ENCODE measurements at places on chromosomes 3 and 15. TPM values are rescaled to one million over a fixed set of nuclear protein-coding genes. Genes with fewer than 3 reads are reported as not detected.

GRCh38 chr3:194255252-194256039 is 95.7 kb downstream of the CPN2 start:
- peak; percentile 91 for DNase-seq

- DNase-seq = no peak
Observed at GRCh38 chr3:177889161-177889560, 647.1 kb upstream of the KCNMB2 start.

GRCh38 chr3:81743096-81744025 is 18.1 kb downstream of the GBE1 start:
- DNase-seq = no peak

GRCh38 chr3:10883478-10884234 is 67.6 kb downstream of the SLC6A11 start:
- no peak for DNase-seq

DNA sequence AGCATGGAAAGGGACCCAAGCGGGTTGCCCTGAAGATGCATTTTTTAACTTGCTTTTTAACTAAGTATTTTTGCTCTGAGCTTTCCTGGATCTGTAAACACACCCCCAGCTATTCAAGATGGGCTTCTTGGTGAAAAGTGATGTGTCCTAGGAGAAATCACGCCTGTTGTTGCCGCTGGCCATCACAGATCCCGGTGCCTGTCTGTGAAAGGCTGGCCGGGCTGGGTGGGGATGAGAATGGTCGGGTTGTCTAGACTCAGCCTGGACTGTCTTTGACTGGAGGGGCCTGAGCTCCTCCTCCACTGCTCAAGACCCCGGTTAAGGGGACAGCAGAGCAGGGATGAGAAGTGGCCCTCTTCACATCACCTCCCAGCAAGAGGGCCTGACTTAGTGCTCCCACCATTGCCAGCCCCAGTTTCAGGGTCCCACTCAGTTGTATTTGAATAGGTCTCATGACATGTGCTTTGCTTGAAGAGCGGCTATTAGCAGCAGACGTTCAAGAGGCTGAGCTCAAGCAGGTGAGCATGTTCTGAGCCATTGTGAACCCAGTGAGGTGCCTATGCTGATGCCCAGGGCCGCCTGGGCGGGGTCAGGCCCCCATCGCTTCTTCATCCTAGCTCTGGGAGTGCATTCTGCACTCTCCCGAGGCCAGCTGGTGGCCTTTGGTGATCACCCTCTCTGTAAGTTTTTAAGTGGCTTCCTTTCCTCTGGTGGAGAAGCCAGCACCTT is 79.9 kb downstream of the IGF1R start:
- DNase-seq = no peak

DNA sequence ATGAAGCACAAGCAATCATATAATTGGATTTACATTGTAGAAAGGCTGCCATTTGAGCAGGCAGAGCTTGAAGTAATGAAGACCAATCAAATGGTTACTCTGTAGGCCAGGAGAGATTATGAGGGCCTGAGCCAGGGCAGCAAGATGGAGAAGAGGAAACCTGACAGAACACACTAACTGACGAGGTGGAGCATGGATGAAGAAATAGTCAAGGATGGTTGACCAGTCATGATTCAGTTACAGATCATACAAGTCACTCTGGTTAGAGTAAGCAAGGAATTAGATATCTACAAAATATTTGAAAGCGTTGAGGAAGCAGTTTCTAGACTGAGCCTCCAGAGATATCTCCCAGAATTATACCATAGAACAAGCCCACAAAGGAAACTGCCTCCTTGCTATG is 101.8 kb upstream of the THSD4 start:
- no peak for DNase-seq

DNA sequence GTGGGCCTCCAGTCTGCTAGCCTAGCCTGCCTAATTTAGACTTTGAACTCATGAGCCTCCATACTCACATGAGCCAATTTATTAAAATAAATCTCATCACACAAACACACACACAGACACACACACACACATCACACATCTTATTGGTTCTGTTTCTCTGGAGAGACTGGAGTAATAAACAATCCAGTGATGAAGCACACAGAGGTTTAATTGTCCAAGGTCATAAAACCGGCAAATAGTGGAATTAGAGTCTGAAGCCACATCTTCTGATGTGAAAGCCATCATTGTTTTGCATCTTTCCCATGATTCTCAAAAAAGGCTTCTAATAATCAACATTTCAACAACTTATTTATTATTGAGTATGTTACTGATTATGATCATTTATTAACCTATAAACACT is 249.4 kb upstream of the KCNH8 start:
- DNase-seq = no peak

DNA sequence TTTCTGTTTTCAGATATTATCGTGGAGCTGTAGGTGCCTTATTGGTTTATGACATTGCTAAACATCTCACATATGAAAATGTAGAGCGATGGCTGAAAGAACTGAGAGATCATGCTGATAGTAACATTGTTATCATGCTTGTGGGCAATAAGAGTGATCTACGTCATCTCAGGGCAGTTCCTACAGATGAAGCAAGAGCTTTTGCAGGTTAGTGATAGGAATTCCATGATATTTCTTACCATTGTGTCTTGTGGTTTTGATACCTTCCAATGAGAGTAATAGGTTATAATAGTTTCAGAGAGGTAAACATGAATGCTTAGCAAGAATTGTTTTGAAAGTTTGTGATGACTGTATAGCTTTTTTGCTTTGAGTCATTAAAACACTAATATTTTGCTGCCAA is 8.5 kb downstream of the RAB11A start:
- no peak for DNase-seq

- no peak for DNase-seq
Observed at GRCh38 chr3:154023148-154023547, 98.0 kb upstream of the ARHGEF26 start.

DNA sequence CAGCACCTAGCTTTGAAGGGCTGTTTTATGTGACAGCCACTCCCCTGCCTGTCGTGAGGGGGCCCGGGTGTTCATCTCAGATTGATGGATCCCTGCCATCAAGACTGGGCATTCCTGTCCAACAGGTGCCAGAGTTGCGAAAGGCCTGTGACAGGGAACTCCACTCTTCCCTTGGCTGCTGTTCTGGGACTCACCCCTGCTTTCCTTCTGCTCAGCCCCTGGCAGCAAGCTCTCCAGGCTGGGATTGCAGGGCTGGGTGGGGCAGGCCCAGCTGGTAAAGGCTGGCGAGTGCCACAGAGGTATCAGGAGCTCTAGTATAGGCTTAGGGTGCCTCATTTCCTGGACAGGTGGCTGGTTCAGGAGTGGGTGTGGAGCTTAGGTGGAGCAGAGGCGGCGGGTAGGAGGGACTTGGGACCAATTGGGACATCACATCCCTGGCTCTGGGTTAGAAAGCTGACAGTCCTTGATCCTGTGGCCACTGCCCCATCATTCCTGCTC is at the start of gene PLA2G4B:
PLA2G4B (plus strand) TSS at position 448 of the 498 bp plus-strand sequence. CDS start 67 bp downstream, outside the sequence.
- no peak for DNase-seq

DNA sequence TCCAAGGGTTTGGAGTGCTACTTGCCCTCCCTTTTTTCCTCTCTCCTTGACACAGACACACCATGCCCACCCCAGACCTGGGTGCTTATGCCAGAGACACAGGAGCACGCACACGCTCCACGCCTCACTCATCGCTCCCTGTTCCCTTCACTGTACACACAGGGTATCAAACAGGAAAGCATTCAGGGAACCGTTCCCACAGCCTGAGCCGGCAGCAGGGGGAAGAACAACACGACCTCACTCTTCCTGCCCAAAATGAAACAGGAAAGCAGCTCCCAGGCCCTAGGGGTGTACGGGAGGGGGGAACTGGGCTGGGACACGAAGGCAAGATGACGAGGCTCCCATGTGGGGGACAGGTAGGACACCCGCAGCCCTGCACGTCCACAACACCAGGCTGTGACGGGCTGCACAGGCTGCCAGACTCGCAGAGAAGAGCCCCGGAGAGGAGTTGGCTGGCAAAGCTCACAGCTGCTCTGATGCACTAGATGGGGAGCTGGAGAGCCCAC is 11.2 kb downstream of the DLL4 start:
- DNase-seq = peak; percentile 74

DNA sequence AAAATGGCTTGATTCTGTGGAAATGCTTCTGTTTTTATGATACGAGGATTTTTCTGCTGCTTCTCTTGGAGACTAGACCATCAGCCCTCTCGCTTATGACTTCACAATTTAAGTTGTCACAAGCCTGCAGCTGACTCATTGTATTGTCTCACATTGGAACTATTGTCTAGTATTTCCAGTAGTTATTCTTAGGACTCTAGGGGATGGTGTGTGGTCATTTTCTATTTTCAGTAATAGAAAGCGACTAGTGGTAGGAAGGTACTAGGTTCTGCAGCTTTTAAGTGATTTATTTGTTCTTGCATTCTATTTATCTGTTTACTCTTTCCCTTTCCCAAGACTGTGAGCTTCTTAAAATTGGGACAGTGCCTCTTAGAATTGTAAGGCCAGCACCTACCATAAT is 66.3 kb upstream of the CRTC3 start:
- DNase-seq = no peak

DNA sequence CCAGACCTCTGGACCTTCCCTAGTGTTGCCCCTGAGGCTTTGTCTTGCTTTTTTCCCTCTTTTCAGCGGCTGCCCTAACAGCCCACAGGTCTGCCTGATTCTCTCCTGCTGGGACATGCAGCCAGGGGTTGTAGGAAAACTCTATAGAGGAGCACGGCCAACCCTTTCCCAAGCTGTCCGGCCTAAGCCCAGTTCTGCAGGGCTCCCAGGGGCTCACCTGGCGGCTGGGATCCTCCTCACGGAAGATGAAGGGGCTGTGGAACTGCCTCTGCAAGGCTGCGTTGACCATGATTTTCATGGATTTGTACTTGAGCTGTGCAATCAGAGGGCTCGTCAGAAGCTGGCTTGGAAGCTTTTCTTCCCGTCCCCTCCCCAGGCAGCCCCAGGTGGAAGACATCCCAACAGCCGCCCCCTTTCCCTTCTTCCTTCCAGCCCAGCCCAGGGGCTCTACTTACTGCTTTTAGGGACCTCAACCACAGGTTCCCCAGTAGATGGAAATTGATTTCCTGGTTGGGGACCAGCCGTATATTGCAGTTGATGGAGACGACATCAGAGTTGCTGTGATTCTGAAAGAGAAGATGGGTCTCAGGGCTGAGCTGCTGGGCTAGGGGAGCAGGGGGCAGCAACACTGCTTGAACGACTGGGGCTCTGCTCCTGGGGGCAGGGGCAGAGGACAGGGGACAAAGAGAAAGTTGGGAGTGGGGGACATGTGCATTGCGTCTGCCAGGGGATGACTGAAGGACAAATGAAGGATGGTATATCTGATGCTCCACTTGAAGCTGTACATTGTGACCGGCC is 29.8 kb downstream of the FEM1B start:
- no peak for DNase-seq

DNA sequence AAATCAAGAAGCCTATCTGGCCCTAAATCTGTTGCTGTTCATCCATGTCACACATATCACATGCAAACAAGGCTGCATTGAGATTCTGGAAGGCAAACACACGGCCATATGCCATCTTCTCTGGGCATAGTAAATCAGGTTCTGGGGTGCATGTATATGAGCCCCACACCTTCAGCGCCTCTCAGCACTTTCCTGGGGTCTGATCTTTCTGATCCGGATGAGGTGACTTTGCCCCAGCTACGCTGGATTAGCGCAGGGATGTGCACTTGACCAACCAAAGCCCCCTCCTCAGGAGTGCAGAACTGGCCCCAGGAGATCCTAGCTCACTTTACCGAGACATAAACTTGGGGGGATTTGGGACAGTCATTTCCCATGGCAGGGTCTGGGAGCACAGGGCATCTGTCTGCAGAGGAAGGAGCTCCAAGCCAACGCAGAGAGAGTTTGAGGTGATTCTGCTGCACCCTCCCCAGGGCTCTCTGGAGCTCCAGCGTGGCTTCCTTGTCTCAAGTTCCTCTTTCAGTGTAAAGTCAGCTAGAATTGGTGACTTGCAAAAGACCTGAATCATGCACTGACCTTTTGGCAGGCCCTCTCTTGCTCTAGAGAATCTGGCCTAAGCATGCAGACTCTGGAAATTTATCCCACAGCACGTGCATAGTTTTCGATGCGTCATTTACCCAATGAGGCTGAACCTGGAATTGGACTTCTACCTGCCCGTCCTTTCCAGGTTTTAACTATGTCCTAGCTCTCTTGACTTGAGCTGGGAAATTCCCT is 63.5 kb upstream of the KLF13 start:
- DNase-seq = no peak

DNA sequence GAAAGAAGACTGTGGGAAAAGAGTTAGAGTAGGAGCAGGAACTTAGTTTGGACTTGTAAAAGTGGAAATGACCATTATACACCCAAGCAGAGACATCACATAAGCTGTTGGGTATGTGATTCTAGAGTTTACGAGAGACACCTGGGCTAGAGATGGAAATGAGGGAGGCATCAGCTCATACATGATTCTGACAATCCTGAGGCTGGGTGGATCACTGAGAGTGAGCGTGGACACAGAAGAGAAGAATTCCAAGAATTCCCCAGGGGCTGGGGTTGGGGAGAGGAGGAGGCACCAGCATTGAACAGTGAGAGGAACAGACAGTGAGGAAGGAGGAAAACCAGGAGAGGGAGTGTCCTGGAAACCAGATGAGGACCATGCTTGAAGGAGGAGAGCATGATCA is 113.5 kb downstream of the KCNAB1 start:
- DNase-seq = no peak

GRCh38 chr15:99424978-99425656 is 140.7 kb upstream of the MEF2A start:
- peak; percentile 53 for DNase-seq

IMPG2 gene
- 0.37 TPM for total RNA-seq

CDCP1 gene
- 0.47 TPM for total RNA-seq

NKIRAS1 gene
- total RNA-seq = 19.1 TPM

IGDCC3 gene
- 0.14 TPM for total RNA-seq

TMEM108 gene
- 15.4 TPM for total RNA-seq

TJP1 gene
- total RNA-seq = 131 TPM

MYZAP gene
- total RNA-seq = 620 TPM

All from right cardiac atrium (tissue), 5 donors.